Esophagus squamous epithelium (tissue), 5 donors: ENCODE measurements at places on chromosomes 16 and 17.

GRCh38 chr17:47252766-47253512 lies 688 bp upstream of the ITGB3 start:
- no peak for DNase-seq

- no peak for DNase-seq
Observed at GRCh38 chr16:24257958-24258357, 1.8 kb downstream of the CACNG3 start.

- no peak for DNase-seq
Observed at GRCh38 chr17:64358261-64358788, 32.3 kb downstream of the PECAM1 start.

DNA sequence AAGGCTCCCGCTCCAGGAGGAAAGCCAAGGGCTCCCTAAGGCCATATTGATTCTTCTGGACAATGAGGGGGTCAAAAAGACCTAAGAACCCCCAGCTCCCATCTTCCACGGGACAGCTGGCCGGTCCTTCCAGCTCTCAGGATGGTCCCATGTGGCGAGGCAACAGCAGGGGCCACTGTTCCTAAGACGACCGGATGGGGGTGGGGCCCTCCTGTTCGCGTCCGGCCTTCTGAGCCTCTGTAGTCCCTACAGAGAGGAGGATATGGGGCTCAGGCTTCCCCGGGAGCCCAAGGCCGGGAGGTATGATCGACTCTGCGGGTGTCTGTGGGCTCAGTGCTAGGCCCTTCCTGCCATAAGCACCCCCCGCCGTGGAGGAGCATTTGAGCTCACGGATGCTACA lies 6.0 kb upstream of the DCXR start:
- no peak for DNase-seq

DNA sequence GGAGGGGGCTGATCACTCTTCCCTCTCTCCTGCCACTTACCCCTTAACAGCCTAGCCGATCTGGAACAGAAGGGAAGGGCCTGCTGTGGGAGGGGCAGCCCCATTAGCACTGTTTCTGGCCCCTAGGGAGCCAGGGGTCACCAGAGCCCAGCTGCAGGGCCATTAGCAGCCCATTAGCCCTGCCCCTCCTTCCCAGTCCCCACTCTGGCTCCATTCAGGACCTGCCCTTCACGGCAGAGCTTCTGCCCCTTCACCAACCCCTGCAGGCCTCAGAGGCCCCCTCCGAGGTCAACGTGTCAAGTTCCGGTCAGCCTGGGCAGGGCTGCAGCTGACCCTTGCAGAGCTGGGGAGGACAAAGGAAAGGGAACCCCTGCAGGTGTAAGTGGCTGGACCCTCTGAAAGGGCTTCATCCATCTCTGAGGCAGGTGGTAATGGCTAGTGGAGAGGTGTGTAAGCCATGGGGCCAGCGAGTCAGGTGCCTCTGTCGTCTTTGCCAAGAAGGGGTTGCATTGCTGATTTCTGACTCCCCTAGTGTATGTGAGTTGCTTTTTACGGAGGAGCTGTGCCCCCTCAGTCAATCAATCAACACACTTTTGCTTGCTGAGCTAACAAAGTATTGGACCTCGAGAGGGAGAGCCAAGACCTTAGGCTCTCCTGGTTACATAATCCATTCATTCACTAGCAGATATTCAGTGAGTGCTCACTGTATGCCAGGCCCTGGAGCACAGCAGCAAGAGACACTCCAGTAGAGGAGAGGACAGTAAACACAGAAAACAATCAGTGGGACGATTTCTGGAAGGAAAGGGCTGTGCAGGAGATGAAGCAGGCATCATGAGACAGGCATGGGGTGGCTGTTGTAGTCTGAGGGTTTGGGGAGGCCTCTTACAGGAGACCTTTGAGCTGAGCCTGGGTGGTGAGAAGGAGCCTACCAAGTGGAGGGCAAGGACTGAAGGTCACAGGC lies 18.2 kb upstream of the KCNJ12 start:
- no peak for DNase-seq

DNA sequence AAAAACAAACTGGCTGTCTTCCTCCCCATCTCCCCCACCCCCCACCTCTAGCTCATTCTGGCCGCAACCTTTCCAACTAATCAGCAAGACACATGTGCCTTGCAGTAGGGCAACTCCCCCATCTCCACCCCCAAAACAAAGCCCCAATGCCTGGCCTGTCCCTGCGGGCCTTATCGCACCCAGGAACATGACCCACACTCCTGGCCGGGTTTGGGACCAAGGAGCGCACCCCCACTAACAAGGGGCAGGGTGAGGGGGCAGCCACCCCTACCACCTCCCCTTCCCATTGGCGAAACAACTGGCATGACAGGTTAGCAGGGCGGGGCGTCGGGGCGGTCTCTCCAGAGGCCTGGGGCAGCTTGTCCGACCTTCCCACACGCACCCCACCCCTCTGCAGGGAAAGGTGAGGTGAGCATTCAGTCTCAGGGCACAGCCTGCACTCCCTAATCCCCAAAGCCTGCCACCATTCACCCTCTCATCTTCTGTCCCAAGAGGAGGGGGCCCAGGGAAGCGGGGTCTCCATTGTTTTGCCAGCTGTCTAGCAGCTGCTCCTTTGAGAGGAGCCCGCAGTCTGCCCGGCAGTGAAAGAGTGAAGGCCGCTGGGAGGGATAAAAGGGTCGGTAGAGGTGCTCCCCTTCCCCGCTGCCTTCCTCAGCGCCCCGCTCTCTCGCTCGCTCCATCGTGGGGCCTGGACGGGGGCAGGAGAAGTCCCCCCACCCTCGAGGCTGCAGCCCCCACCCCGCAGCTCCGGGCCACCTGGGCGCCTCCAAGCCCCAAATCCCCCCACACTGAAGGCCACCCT lies 765 bp downstream of the MYO18A start:
- DNase-seq: no peak

- no peak for DNase-seq
Observed at GRCh38 chr16:48576927-48577326, 33.1 kb downstream of the N4BP1 start.

GRCh38 chr16:81307770-81308169 lies 7.0 kb upstream of the GAN start:
- DNase-seq: no peak

DNA sequence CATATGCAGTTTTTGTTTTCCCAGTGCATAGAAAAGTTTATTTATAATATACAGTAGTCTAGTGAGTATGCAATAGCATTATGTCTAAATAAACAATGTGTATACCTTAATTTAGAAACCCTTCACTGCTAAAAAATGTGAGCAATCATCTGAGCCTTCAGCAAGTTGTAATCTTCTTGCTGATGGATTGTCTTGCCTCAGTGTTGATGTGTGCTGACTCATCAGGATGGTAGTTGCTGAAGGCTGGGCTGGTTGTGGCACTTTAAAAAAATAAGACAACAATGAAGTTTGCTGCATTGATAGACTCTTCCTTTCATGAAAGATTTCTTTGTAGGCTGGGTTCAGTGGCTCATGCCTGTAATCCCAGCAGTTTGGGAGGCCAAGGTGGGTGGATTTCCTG lies 13.9 kb upstream of the CAPNS2 start:
- DNase-seq: no peak

GRCh38 chr16:12300945-12301500 lies 324.5 kb downstream of the SNX29 start:
- DNase-seq: no peak
